ENCODE measurements at places on chromosomes 6 and 20.

DNA sequence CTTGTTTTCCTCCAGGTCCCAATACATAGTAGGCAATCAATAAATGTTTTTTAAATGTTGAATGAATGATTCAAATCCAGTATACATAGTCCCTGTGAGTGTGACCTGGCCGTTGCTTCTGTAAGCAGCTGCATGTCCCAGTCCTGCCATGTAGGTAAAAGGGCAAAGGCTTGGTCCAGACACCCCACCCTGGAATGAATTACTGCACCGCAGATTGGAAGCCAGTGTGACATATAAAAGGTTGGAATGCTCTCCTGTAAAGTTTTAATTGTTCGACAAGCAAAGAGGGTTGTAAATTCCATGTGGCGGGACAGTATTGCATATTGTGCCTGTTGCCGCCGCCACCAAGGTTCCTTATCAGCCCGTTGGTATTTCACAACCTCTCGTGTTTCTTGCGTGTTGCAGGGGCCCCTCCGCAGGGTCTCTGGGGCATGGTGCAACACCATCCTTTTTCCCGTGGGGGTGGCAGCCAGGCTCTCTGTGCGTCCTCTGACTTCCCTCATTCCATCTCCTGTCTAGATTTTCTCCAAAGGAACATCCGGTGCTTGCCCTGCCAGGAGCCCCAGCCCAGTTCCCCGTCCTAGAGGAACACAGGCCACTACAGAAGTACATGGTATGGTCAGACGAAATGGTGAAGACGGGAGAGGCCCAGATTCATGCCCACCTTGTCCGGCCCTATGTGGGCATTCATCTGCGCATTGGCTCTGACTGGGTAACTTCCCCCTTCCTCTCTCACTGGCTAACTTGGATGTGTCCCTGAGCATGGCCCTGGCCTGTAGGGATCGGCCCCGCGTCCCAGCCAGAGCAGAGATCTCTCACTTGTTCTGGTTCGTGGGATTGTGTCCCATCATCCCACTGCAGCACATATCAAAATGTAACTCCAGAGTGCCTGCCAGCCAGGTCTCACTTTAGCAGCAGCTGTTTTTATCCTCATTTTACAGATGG lies 20.3 kb downstream of the POFUT1 start:
- DNase-seq: peak; percentile 95

- DNase-seq: no peak
Observed at GRCh38 chr20:39142407-39143096, 180.4 kb downstream of the DHX35 start.

GRCh38 chr20:8065691-8066090 lies 46.1 kb upstream of the TMX4 start:
- DNase-seq: no peak

DNA sequence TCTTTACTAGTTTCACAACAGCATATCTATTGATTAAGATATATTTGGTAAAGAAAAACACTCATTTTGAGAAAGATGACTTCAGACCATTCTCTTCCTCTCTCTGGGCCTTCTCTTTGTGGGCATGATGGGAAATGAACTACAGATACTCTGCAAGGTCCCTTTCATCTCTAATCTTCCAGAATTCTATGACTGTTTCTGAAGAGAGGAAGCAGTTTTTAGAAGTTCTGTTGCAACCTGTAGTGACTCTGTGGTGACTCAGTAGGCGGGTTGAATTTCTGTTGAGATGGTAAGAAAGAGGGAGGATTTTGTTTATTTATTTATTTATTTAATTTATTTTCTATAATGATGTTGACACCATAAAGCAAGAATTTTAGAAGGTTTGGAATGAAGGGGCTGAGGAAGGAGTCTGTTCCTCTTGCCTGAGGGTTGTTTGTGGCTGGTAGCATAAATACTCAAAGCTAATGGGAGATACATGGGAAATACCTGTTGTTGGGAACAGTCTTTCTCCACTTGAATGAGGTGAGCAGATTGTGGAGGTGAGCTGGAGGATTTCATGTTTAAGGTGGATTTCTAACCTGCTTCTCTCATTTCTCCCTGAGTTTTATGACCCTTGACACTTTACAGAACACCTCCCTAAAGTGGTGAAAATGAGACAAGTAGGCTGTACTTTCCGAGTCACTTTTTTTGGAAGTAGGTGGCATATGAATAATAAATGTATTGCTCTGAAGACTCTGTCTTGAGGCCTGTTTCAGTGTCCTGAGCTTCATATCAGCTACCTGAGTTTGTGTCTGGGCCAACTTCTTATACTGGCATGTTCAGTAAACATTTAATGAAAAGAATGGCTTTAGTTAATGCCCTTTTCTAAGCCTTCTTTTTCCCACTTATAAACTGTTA lies 15.0 kb downstream of the ACSS2 start:
- DNase-seq: peak; percentile 36

DNA sequence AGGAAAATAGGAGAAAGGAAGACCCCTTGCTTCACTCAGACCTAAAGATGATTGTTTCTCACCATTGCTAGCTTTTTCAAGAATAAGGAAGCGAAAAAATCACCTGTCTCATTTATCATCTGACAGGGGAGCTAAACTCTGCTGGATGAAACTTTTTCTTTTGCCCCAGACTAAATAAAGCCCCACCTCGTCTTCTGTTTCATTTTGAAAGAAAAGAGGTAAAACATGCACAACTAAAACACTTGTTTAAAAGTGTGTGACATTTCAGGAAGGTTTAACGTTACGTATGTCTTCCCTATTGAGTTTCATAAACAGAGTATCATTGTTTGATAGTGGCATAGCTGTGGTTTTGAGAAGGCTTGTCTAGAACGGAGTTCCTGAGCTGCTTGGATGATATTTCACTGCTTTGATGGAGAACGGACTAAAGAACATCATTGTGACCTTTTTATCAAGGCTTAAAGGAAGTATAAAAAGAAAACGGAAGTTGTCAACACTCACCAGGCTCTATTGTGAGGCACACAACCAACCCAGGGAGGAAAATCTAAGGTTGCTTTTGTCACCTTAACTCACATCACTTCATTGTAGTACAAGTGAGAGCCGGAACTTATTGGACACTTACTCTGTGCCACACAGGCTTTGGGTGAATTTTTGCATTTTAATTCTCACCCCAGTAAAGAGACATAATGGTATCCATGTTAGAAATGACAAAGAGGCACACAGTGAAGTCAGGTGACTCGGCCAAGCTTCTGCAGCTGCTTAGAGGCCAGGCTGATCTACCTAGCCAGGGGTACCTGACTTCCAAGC lies 29.5 kb downstream of the TSHZ2 start:
- no peak for DNase-seq

DNA sequence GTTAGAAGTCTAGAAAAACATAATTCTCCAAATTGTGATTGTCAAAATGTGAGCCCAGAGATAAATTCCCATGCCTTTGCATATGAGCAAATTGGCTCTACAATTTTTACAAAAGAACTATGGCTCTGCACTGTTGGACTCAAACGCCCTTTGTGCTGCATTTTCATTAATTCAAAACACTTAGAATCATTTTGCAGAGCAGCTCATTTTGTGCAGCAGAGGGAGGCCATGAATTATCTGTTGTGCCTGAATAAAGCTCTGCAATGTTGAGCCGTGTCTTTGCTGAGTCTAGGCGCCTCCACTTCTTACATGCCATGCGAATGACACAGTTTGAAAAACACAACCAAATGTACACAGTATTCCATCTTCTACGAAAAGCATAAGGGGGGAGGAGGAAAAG lies 230.2 kb downstream of the PRKN start:
- no peak for DNase-seq

GRCh38 chr6:8066108-8066507 lies 1.9 kb upstream of the BLOC1S5 start:
- no peak for DNase-seq

DNA sequence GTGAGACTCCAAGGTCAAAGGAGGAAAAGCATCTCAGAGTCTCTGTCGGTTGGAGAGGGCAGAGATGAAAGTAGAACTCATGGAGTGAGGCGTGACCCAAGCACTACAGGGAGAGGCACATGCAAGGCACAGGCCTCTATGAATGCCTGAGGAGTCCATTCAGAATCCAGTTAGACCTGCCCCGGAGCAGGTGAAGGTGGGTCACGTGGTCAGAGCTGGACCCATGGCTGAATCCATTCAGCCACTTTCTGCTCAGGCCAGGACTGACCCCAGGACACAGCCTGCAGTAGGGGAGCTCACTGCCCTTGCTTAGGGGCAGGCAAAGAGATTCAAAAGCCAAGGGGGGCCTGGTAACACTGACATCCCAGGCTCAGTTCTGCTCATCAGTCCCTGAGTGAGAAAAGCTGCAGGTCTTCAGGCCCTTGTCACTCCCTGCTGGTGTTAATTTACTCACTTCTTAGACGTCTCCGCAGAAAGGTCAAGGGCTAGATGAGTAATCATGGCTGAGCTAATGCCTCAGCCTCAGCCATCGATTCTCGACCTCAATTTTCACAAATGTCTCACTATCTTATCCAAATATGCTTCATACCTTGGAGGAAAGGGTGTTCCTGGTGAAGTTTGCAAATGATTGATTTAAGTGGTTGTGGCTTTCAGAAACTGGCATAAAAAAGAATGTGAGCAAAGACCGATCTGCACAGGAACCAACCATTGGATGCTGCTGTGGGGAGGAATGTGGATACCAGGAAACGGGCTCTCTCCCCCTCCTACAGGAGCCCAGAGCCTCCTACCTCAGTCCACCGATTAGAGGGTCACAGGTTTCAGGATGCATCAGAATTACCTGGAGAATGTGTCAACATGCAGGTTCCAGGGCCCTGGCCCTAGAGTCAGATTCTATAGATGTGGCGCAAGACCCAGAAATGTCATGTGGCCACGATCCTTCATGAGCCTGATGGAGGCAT lies 584.4 kb downstream of the PTPRT start:
- DNase-seq: no peak

GRCh38 chr20:59242714-59243626 lies 57.4 kb upstream of the EDN3 start:
- DNase-seq: no peak

GRCh38 chr6:52496631-52497030 lies 76.5 kb downstream of the EFHC1 start:
- no peak for DNase-seq

DNA sequence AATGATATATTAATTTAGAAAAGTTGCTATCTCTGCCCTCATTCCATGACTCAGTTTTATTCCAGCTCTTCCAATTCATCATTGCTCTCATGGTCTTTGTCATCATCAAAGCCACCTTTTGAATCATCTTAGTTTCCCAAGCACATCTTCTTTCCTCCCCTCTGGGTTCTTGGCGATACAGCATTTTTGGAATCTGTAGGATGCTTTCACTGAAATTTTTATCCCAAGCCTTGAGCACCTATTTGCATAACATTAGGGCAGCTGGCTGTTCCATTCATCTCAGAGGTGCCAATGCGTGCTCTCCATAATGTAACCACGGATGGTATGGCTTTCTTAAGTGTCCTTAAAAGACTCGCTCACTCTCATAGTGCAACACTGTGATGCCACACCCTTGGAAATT lies 100.4 kb downstream of the SNX5 start:
- DNase-seq: no peak

GRCh38 chr6:123000244-123000770 lies 4.3 kb downstream of the CLVS2 start:
- DNase-seq: no peak

DNA sequence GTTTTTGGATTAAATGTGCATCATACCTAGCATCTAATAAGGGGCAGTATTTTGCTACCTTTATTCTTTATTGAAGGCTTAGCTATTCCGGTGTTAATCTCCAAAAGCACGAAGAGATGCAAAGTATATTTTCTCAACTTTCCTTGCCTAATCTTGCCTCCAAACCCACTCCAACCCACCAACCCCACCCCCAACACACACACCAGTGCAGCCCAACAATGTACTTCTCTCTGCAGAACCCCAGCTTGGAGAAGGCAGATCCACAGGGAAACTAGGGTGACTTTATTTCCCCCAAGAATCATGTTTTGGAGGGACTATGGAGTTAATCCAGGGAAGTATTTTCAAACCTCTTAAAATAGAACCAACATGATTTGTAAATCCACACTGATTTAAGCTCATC lies 73.6 kb downstream of the ZMYND8 start:
- no peak for DNase-seq

DNA sequence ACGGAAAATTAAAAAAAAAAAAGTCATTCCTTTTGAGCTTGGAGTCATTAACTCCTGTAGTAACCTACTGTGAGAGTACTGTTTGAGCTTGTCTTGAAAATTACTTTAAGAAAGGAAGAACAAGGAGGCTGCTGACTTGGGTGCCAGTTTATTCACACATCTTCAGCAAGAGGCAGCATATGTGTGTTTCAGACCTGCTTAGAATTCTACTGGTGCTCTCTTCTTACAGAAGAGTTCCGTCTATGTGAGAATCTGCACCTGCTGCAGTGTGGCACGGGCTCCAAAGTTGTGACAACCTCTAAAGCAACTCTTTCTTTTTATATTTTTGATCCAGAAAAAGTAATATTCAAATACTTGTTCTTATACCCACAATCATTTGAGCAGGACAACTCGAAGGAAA lies 117.4 kb upstream of the SOX4 start:
- DNase-seq: no peak

GRCh38 chr6:167347226-167347625 lies 22.3 kb downstream of the TTLL2 start:
- no peak for DNase-seq

DNA sequence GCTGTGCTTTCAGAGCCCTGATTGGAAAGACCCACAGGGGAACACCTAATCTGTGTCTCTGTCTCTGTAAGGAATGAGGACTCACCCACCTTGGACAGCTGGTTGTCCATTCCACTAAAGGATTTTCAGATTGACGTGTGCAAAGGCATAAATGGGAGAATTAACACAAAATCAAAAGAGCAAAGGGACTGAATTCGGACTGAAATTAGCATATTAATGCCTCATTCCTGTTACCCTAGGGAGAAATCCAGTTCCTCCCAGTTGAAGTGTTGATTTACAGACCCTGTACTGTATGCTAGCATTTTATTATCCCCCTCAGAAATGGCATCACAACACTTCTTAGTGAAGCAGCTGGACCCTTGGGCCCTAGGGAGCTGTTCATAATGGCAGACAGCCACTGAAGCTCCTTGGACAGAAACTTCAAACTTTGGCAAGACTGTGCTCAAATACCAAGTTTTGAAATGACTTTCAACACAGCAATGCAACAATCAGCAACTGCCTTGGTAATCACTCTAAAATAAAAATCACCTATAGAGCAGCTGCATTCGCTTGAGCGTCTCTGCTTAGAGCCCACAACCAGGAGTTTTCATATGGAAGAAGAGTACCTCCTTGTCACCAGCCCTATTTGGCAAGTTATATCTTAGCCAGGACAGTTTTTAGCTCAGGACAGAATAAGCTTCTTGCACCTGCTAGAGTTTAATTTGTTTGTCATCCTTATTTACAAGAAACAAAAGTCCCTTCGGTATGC lies 118.1 kb downstream of the TRDN start:
- DNase-seq: no peak

- no peak for DNase-seq
Observed at GRCh38 chr6:161305860-161306259, 32.0 kb upstream of the AGPAT4 start.

- no peak for DNase-seq
Observed at GRCh38 chr6:119609865-119610264, 260.3 kb upstream of the MAN1A1 start.

- no peak for DNase-seq
Observed at GRCh38 chr6:15344192-15344519, 98.3 kb downstream of the JARID2 start.

DNA sequence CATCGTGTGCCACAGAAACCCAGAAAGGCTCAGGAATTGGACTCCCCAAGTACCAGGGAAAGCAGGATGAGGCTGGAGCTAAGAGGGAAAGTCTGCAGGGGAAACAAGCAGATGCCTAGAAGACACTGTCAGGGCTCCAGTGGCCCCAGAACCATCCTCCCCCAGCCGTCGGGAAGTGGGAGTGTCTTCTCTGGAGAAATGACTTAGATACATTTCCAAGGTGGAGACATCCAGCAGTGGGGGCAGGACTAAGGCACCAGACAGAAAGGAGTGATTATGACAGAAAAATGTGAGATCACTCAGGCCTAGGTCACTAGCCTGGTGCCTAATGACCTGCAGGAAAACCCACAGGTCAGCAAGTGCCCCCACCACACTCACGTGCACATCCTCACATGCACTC lies 36.0 kb upstream of the VSX1 start:
- DNase-seq: no peak
